ENCODE measurements at places on chromosomes 7 and 10.

GRCh38 chr10:101355072-101355706, 1.2 kb downstream of the BTRC start:
- no peak for DNase-seq

DNA sequence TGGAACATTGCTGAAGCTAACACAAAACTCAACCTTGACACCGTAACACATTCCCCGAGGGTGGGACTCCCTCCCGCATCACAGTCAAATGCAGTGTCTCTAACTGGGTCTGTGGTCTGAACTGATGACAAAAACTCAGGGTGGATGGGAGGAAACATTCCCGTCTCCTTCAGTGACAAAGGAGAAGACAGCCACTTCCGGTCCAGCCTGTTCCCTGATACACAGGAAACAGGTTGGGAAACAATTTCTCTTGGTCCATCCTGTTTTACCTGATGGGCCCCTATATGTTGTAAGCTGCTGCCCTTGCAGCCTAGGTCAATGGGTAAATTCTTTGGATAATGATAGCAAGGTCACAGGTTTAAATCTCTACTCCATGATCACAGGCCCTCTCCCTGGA, 20.4 kb downstream of the SLC13A4 start:
- DNase-seq: no peak

DNA sequence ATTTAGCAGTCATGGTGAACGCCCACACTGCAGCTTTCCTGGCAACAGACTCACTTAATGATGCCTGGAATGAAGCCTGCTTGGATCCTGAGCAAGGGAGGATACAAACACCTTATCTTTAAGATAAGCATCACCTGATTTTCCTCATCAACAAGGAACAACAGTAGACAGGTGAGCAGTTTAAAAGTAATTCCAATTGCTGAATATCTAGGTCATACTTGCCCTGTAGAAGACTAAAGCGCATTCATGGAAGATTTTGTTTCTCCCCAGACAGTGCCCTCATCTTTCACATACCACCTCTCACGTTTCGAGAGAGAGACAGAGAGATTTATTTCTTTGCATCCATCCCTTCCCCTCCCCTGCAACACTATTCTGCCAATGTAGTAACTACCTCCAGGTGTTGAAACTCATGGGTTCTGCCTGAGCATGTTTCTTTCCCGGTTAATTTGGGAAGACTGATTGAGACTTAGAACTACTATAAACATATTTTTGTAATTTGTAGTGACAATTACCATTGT, 660.7 kb downstream of the PARD3 start:
- no peak for DNase-seq

DNA sequence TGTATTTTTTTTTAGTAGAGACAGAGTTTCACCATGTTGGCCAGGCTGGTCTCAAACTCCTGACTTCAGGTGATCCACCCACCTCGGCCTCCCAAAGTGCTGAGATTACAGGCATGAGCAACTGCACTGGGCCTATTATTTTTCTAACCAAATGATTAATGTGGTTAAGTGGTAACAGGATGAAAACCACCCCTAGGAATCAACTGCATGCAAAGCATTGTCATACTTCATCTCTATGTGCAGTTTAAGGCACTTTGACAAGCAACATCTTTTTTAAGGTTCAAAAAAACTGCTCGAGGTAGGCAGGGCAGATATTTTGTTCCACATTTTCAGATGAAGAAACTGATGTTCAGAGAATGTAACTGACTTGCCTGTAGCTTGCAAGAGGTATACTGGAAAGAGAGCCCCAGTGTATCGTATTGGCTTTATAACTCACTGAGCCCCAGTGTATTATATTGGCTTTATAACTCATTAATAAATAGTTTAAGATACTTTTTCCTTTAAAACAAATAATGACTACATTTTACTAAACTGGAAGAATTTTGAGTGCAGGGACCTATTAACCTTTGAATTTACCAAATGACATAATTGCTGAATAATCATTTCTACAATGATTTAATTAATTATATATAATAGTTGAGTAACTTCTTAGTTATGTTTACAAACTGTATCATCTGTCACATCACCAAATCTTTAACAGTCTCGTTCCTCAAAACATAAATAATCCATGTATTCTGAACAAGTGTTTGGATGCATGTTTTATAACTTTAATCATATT, 38.1 kb downstream of the RTKN2 start:
- no peak for DNase-seq

GRCh38 chr7:96080027-96080426, 241.9 kb downstream of the SLC25A13 start:
- DNase-seq: no peak

DNA sequence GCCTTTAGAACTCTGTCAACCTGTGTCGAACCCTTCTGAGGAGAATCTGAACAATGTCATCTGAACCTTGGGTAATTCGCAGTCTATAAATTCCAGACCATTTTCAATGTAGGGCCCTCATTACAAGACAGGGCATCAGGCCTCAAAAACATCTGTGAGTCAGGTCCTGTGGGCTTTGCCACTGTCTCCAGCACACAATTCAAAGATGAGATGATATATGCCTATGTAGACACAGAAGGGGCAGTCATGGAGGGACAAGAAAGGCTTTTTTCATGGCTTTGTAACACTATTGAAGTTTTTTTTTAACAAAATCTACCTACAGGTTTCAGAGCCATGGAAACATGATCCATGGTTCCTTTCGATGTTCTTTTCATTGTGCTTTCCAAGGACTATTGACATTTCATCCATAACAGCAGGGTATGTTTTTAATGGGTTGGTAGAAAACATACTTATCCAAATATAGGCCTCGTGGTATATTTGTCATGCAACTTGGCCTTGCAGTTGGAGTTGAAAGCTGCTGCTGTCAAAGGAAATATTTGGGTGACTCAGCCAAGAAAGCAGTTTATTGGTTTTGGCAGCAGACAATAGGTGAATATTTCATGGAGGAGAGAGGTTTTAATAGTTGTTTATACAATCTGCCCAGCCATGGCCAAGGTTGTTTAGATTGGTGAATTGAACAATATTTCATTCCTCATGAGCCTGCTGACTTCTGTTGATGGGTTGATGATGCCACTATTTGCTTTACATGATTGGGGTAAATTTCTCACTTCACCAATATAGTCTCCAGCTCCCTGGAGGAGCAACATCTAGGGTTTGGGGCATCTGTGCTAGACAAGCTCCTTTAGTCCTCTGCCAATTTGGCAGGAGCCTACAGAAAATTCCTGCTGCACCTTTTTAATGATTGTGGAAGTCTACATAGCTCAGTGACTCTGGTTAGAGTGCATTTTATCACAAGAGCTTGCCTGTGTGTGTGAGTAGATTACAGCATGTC, 158.4 kb upstream of the TMEM72 start:
- no peak for DNase-seq

DNA sequence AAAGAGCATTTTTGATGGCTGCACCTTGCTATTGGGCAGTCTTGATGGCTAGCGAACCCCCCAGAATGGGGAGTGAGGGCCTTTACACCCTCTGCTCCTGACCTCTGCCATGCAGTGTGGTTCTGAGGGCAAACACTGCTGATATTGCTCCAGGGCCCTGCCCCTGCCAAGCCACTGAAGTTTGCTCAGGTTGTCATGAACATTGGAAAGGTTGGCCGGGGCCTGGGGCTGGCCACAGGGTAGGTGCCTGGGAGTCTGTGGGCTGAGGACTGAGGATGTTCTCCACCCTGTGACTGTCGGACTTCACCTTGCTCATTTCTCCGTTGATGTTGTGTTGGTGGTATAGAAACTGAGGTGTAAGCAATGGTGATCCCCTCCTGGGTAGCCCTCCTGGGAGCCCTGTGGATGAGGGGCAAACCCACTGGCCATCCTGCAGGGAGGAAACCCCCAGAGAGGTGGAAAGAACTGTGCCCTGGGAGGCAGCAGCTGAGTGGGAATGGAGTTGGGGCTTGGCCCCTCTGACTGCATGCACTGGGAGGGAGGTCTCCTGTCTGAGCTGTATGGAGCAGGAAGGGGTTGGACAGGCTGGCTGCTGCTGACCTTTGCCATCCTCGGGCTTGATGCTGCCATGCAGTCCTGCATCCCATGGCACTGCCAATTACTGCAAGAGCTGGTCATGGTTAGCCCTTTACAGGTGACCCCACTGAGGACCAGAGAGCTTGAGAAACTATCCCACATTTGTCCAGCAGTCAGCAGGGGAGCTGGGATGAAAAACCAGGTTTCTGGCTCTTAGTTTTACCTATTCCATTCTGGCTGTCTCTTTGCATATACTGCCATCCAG, 77.1 kb downstream of the SH2D4B start:
- no peak for DNase-seq

- no peak for DNase-seq
Measured at GRCh38 chr10:116240157-116240950, 32.7 kb downstream of the GFRA1 start.

DNA sequence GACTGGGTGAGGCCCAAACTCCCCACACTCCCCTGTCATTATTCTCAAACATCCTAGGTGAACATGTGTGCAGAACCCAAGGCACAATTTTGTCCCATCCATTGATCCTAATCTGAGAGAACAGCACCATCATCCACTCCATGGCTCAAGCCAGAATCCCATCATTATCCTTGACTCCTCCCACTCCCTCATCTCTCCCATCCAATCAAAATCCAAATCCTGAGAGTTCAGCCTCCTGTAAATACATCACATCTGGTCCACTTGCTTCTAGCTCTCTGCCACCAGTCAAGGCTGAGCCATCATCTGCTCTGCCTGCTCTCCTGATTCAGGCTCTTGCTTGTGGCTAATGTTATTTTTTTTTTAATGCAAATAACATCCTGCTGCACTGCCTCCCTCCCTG, 75.9 kb upstream of the SLF2 start:
- DNase-seq: no peak

GRCh38 chr10:31774928-31775650, 153.5 kb downstream of the ARHGAP12 start:
- DNase-seq: no peak

DNA sequence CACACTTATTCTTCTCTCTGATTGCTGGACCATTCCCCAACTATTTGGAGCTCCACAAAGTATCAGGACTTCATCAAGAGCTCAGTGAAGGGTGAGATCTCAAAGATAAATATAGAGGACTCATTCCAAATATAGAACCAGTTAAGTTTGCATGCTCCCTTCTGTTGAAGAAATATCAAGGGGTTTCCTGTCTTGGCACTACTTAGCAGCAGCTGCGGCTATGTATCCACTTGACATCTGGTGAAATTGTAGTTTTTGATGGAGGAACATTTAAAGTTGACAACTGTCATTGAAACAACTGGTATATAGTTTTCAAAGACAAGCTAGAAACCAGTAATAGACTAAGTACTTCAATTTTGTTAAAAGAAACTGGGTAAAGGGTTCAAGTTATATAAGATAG, 1.0 kb upstream of the SPAG6 start:
- no peak for DNase-seq

- no peak for DNase-seq
Measured at GRCh38 chr10:113488186-113488585, 64.7 kb upstream of the HABP2 start.

- DNase-seq: no peak
Measured at GRCh38 chr10:125263551-125263950, 103.2 kb upstream of the CTBP2 start.

GRCh38 chr7:112610636-112611035, 129.8 kb downstream of the LSMEM1 start:
- DNase-seq: no peak

DNA sequence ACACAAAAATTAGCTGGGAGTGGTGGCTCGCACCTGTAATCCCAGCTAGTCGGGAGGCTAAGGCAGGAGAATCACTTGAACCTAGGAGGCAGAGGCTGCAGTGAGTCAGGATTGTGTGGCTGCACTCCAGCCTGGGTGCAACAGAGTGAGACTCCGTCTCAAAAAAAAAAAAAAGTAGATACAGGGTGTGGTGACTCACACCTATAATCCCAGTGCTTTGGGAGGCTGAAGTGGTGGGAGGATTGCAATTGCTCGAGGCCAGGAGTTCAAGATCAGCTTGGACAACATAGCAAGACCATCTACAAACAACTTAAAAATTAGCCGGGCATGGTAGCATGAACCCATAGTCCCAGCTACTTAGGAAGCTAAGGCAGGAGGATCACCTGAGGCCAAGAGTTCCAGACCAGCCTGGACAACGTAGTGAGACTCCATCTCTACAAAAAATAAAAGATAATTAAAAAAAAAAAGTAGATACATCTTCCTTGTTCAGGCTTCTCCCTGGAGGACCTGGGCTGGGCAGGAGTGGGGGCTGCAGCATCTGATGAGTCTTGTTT, 2.0 kb downstream of the MOSPD3 start:
- no peak for DNase-seq

DNA sequence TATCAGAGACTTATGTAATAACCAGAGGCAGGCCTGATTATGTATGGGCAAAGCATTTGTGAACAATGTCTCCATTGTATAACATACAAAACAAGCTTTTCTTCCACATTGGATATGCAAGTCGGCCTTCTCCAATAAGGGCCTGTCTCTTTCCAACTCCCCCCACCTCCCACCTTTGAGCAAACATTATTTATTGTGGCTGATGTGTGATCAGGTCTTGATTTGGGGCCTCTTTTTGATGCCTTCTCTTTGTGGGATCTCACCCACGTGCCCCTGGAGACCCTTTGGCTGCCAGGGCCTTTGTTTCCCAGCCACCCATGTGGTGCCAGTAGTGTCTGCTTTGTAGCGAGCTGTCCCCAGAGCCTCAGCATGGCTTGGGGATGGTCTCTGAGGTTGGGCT, 53.0 kb downstream of the TCF7L2 start:
- no peak for DNase-seq

GRCh38 chr7:159035571-159036073, 109.0 kb downstream of the VIPR2 start:
- DNase-seq: no peak

GRCh38 chr7:103048833-103049232, 25.8 kb downstream of the FBXL13 start:
- DNase-seq: no peak

- no peak for DNase-seq
Measured at GRCh38 chr7:159056737-159057136, 87.9 kb downstream of the VIPR2 start.

All from activated T-cell treated with anti-CD3 and anti-CD28 coated beads, Interleukin-2, amount 50 U/mL, for 72 hours (primary cell).